ENCODE measurements at places on chromosomes 7 and 10. TPM values are rescaled to one million over a fixed set of nuclear protein-coding genes. Genes with fewer than 3 reads are reported as not detected.

SFMBT2 gene
- 94.9 TPM for total RNA-seq

DNA sequence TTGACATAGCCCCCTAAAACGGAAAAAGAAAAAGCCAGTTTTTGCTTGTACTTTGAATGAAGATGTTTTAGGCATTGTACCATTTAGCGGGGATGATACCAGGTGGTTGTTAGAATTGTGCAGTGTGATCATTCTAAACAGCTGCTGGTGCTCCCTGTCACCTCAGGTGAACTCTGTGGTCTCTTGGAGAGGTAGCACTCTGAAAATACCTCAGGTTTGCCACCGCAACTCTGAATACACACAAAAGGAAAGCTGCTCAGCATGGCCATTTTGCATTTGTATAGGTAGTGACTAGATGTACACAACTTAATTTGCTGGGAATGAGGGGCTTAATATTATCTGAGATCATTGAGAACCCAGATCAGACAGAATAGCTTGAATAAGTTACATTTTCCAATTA, 52.6 kb downstream of the PLEKHA8 start:
- DNase-seq = no peak

EPHB6 gene
- total RNA-seq = 0.64 TPM

METTL27 gene
- total RNA-seq = not detected

DNA sequence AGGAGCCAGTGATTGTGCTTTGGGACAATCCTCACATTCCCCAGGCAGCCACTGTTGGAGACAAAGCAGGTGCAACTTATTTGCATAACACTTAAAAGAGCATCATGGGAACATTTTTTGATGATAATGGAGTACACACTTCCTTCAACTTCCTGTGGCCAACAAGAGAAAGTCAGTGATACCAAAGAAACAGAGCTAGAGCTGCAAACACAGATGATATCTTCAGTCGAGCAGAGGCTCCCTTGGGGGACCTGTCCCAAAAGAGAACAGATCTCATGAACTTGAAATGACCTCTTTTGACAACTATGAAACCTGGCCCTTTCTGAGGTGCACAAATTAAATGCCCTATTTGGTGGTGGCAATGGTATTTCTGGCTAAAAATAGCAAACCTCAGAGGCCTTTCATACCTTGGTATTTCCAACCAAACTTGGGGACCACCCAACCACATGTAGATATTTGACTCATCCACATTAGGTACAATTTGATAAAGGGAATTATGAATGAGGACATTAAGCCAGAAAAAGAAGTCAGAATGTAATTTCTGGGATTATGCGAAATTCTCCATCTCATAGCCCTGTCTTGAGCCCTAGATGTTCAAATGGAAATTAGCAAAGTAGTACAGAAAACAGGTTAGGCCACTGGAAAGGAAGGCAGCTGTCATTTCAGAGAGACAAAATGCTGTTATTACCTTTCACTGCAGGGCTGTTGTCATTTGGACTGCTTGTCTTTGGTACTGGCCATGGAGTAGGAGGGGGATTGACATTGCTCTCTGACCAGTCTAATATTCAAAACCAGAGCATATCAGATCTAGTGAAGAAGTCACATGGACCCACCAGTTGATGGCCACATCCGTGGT, 146.2 kb downstream of the ICA1 start:
- DNase-seq = no peak

- no peak for DNase-seq
Measured at GRCh38 chr7:122762071-122762470, 59.3 kb upstream of the RNF148 start.

DNA sequence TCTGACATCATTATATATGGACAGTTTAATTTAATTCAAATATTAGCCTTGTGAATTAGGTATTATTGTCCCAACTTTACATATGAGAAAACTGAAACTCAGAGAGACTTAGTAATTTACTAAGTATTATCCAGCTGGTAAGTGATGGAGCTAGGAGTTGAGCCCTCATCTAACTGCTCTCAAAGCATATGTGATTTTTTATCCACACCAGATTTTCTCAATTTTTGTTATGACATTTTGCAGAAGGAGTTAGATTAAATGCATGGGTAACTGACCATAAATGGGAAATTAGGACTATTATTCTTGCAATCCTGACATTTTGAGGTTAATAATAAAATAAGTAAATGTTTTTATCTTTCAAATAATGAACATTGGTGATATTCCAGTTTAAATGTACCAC, 778.3 kb upstream of the SORCS1 start:
- no peak for DNase-seq

STEAP1B gene
- total RNA-seq = 4.1 TPM

GIMAP7 gene
- total RNA-seq = 60.4 TPM

- DNase-seq = no peak
Measured at GRCh38 chr7:119270045-119270464, 1002.9 kb upstream of the KCND2 start.

DNA sequence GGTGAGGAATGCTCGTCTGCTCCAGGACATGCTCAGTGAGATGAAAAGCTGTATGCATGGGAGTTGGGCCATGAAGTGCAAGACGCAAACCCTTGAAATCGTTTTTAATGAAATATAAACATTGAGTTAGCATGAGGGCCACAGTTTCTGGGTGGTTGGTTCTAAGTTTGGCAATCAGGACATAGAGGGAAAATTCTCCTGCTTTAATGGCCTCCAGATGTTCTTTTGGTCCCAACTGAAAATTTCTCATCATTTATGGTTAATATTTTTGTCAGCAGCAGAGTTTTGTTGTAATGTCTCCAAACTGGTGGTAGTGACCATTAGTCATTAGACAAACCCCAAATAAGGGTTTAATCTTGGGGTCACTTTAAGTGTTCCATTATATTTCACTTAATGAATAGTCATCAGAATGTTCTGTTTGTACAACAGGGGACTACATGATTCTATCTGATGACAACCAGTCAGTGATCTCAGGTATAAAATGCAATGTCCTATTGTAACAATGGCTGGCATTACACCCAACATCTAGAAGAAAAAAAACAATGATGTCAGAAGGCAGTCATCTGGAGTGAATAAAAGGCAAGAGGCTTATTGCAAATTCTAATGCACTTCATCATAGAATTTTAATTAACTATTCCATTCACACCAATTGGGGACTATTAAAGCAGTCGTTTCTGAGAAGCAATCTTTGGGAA, 197.4 kb downstream of the JCAD start:
- DNase-seq = no peak

- DNase-seq = no peak
Measured at GRCh38 chr10:133123050-133123745, 35.5 kb downstream of the ADGRA1 start.

DNA sequence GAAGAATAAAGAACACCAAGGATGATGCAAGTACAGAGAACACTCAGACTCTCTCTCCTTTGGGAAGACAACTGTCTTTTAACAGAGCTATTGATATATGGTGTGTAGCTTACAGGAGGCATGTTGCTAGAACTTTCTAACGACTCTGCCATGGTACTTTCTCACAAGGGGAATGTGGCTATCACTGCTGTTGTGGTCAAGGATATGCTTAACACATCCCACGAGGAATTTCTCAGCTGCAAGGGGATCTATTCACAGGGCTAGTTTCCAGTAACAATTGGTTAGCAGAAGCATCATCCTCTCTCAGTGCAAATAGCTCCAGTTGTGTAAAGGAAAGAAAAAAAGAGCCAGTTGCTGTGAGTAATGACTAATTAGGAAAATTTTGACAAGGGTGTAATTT, 826.0 kb downstream of the SORCS1 start:
- no peak for DNase-seq

TIMM23B gene
- total RNA-seq = 24.1 TPM
